Myocyte (in vitro differentiated cells): ENCODE measurements at places on chromosomes 12 and 14.

GRCh38 chr14:50560931-50561285 lies 963 bp downstream of the ATL1 start:
- DNase-seq: peak; percentile 82

DNA sequence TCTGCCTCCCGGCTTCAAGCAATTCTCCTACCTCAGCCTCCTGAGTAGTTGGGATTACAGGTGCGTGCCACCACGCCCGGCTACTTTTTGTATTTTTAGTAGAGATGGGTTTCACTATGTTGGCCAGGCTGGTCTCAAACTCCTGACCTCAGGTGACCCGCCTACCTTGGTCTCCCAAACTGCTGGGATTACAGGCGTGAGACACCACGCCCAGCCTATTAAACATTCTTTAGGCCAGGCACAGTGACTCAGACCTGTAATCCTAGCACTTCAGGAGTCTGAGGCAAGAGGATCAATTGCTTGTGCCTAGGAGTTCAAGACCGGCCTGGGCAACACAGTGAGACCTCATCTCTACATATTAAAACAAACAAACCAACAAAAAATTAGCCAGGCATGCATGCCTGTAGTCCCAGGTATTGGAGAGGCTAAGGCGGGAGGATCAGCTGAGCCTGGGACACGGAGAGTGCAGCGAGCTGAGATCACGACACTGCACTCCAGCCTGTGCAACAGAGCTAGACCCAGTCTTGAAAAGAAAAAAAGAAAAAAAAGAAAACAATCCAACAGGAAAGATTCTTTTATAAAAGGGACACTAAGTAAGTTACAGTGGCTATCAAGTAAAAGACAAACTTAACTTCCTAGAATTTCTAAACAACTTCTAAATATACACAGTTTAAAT lies 70.2 kb downstream of the HECTD1 start:
- DNase-seq: no peak

DNA sequence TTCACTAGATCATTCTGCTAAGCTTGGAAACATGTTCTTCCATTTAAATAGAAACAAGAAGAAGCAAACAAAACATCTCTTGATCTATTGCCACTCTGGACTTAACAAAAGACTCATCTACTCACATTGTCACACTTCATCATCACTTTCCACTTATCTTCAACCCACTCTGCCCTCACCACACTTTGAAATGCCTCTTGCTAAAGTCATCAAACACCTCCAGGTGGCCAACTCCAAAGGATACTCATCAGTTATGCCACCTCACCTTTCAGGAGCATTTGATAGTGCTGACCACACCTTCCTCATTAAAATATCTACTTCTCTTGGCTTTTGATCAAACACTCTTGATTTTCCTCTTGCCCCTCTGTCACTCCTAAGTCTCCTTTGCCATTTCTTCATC lies 7.2 kb downstream of the EFCAB11 start:
- DNase-seq: no peak

DNA sequence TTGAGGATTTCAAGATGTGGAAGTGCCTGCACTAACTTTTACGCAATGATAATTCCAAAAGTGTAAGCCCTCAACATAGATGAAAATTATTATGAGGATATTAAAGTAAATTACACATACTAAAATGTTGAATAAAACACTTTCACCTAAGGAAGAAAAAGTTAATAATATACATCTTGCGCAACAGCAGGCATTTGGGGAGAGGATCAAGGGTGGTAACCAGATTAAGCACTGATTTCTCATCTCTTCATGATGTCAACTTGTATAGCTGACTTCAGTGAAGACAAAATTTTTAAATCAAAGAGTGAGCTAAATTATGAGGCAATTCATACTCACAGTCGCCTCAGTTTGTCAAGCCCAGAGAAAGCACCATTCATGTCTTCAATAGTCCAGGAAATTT lies 33.8 kb downstream of the LRIG3 start:
- DNase-seq: no peak

DNA sequence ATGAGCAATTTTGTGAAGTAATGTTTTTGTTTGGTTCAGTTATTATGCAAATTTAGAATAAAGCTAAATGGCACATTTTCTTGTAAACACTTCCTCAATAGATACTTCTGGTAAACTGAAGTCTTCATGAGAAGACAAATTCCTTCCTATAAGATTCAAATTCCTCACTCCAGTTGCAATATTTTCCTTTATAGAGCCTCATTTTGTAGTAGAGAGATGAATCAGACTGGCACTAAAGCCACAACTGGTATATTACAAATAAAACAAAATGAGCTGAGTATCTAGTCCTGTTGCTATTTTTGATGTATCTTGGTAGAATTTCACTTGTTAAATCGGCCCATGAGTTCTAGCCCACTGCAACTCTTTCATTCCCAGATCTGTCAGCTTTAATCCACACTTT lies 5.5 kb downstream of the LGR5 start:
- no peak for DNase-seq

- DNase-seq: no peak
These were observed 404.4 kb upstream of the RGS6 start for GRCh38 chr14:71527838-71528237.

DNA sequence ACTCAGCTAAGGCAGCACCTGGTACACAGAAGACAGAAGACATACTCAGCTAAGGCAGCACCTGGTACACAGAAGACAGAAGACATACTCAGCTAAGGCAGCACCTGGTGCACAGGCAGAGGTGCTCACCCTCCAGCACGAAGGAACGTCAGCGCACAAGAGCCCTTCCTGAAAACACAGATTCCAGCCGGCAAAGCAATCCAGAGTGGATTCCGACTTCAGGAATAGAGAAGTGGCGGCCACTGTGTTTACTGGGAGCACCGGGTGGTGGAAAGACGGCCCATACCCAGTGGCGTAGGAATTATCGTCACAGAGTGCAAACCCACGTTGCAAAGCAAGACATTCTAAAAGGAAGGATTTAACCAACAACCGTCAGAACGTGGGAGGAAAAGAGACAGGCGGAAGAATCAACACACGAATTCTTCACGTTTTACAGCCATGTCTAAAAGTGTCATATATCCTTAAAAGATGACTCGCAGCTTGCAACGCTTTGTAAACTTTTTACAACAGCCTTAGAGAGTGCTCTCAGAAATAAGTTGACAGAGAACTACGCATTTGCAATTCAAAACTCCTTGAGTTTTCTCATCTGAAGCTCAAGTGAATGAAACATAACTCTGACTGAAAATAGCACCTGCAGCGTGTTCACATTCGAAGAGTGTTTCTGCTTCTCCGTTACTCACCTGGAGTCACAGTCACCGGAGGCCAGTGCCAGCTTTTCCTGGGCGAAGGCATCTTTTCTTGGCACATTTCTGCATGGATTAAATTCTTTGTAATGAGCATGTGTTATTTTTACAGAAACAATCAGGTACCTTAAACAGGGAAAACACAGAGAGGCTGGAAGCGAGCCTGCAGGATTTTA lies 55.8 kb upstream of the GALNT9 start:
- no peak for DNase-seq

- no peak for DNase-seq
These were observed 52.3 kb upstream of the RD3L start for GRCh38 chr14:103994535-103995184.

DNA sequence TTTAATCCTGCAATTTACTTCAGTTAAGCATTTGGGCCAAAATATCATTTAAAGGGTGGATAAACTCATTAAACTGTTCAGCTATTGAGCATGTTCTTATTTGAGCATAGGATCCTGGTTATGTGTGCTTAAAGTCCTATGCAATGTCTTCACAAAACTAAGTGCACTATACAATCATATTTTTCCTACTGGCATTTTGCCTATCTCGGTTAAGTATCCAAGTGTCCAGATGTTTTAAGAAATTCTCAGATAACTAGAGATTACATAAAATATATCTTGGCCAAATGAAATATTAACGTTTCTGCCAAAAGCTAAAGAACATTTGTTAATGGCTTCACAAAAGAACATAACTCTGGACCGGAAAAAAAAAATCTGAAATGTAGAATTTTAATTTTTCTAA lies 250.8 kb upstream of the LRFN5 start:
- DNase-seq: no peak

- DNase-seq: peak; percentile 93
These were observed 74.3 kb downstream of the RFLNA start for GRCh38 chr12:124369055-124369826.

GRCh38 chr14:34619471-34619870 lies 10.5 kb downstream of the SNX6 start:
- DNase-seq: no peak

DNA sequence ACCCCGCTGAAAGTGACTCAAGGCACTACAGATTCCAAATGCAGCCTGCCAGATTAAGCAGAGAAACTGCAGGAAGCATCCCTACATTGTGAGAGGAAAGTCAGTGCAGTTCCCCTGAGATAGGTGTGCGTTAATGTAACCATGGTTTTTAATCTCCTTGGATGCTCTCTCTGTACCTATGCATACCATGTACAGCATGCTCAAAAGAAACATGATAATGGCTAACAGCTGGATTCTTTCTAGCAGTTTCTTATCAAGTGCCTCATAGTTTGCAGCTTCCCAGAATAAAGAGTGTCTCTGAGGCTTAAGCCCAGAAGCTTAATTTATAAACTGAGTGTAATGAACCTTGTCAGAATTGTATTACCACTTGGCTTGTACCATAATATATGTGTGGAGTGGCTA lies 17.1 kb upstream of the MDM1 start:
- no peak for DNase-seq

DNA sequence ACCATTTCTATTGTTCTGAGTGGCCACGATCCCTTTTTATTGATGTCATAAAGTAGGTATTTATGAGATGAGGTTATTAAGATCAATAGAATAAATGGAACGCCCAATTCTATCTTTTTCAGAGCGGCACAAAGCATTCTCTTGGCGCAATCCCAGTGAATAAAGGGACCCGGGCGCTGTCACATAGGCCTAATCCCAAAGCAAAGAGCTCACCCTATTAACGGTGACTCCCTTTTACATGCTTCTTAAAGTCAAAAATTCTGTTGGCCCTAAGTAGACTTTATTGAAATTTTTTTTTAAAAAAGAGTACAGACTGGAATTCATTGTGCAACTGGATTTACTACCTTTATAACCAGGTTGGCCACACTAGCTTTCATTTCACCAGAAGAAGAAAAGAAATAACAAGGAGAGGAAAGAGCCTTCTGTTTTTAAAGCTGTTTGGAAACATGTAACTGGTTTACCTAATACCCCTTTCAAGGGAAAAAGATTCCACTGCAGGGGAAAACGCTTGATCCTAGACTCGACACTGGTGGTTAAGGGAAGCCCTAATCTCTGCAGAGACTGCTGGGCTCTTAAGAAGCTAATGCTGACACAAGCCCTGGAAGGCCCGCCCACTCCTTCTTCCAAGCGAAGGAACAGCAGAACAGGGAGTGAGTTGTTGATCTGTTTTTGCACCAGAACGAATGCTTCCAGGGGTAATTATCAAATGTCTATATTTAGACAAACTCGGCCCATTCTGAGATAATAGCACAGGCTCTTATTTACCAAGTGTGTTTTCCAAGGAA lies 381.2 kb downstream of the BCL11B start:
- no peak for DNase-seq

DNA sequence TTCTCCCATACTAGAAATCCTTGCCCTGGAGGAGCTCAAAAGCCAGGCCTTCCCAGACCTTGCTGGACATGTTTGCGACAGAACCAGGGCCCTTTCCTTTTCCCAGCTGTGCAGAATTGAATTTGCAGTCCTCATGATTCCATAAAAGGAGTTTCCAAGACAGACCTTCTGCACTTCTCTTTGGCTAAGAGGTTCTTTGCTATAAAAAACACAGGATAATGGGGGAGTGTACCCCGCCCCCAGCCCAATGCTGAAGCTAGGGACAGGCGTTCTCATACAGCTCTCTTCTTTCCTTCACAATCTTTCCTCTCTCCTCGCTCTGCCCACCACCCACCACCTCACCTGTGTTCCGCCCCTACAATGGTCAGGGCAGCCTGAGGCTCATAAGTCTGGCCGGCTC lies 172.3 kb upstream of the FKBP4 start:
- no peak for DNase-seq

- DNase-seq: no peak
These were observed 522.1 kb downstream of the TMEM132D start for GRCh38 chr12:129381715-129382114.

GRCh38 chr12:32181498-32182175 lies 75.0 kb downstream of the BICD1 start:
- DNase-seq: no peak

DNA sequence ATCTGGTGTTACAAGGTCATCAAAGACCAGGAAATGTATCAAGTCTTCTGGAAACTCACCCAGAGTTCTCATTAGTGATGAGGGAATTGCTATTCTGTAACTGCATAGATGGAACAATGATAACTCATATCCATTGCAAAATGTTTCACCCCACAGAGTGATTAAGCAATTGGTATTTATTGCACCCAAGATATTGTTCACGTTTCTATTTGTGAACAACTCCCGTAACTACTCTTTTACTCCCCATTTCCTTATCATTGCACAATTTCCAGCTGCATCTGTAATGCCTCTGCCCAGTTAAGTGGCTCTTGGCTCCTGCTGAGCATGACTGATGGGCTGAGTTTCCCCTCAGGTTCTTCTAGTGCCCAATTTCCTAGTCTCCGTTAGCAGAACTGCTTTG lies 108.7 kb upstream of the PRICKLE1 start:
- DNase-seq: no peak

DNA sequence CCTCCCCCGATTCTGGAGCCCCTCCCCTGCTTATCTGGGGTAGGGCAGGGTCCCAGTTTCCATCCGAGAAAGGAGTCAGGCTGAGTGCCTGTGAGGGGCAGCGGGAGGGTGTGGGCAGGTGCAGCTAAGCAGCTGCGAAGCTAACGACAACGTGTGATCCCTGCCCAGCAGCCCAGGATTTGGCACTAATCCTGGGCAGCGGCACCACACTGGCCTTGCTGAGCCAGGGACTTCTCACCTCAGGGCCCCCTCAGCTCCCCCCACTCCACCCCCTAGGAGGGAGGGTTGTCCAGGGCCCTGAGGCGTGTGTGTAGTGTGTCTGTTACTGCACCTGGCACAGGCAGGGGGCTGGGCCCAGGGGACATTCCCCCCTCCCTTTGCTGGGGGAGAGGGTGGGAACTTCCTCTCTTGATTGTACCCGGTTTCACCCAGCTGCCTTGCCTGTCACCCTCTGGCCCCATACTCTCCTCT lies 1.8 kb downstream of the SMIM41 start:
- DNase-seq: peak; percentile 85

GRCh38 chr12:52614381-52615207 lies 3.8 kb downstream of the KRT73 start:
- DNase-seq: no peak

DNA sequence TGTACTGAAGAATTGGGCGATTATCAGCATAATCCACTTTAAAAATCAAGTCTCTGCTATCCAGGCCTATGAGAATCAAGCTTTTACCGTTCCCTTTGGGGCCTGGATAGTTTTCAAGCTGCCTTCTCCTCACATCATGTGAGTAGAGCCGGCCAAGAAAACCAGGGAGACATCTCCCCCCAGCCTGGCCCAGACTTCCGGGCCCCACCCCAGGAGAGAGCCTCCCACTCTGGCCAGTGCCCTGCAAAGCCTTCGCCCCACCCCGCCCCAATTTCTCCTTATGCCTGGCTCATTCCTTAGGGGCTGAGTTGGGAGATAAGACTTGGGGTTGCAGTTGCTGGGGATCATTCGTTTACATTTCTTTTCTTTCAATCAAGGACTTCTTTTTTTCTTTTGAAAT lies 1.4 kb upstream of the TMEM132C start:
- no peak for DNase-seq

- peak; percentile 66 for DNase-seq
These were observed 45.7 kb upstream of the RFLNA start for GRCh38 chr12:124248941-124249825.
